Hematopoietic multipotent progenitor cell treated with erythropoietin and hydrocortisone succinate and interleukin-3 and kit ligand, for 8 days (in vitro differentiated cells): ENCODE measurements at places on chromosomes 1 and 21.

GRCh38 chr1:6998267-6998666 is 213.0 kb downstream of the CAMTA1 start:
- no peak for DNase-seq

DNA sequence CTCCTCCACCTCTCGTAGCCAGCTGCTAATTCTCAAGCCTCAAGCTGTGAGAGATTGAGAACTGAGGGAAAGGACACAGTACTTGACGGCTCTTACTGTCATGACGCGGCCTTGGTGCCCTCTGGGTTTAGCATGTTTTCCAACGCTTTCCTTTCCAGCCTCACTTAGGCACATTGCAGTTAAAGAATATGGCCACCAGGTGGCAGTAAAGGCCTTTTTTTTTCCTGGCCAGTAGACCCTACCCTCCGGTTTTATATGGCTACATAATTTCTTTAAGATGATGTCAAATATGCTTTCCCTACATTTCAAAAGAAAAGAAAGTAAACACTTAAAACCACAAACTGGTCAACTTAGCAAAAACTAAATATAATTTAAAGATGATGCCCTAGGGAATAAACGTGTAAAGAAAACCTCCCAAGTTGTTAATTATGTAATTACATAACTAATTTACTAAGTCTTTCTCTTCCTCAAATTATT is 56.8 kb upstream of the PRDX6 start:
- peak; percentile 91 for DNase-seq

DNA sequence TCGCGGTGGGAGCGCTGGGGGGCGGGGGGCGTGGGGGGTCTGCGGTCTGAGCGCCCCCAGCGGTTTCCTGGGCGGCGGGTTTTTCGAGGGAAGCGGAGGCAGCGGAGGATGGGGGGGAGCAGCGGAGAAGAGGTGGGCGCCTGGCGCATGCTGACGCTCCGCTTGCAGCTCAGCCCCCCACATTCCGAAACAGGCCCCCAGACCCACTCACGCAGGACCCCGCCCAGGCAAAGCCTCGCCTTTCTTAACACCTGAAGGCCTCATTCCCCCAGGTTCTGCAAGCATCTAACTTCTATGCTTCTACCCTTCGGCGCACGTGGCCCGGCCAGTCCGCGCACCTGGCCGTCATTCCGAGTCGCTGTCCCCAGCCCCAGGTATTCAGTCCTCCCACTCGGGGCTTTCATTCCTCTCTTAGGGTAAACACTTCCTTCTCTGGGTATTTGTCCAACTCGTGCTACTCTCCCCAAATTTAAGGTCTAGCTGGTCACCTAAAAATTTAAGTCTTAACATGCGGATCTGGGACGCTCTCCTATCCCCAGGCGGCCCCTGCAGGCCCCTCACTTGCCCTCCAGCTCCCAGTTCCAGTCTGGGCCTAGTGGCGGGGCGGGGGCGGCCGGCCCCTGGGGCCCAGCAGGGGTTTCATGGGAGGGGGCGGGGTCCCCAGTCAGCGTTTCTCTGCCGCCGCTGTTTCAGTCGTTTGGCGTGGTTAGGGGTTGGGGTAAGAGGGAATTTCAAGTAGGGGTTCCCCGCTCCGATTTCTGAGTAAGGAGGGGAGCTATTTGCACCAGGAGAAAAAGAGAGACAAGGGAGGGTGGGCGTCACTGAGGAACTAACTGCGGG is 2.8 kb upstream of the ZBTB7B start:
- DNase-seq: peak; percentile 46

GRCh38 chr1:190320952-190321351 is 156.7 kb downstream of the BRINP3 start:
- peak; percentile 4 for DNase-seq

DNA sequence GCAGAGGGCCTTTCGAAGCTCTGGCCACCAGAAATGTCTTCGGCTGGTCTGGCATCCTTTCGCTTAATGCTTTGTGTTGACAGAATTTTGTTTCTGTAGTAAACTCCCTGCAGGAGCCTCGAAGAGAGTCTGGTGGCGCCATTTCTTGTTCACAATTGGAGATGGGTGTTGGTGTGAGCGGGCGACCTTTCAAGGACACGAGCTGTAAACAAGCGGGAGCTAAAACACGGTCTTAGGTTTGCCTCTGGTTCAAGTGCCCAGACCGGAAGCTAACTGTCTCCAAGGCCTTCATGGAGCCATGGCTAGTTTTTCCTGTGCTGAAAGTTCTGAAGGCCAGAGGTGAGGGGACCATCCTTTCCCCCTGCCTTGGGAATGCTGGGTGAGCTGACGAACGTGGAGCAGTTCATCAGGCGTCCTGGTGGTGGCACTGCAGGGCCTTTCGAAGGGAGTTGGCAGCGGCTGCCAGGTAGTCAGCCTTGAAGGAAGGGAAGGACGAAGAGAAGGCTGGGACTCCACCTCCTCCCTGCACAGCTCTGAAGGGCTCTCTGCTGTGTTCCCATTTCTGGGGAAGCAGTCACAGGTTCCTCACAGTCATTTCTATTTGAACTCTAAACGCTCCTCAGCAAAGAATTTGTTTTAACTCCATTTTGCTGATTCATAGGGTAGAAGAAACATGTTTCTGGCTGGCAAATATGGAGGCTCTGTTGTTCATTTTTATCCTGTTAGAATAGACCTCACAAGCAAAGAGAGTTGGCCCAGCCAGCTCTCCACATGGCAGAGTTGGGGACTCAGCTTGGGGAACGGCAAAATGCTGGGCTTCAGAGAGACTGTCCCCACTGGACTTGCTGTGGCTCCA is 35.2 kb downstream of the URB2 start:
- peak; percentile 73 for DNase-seq

DNA sequence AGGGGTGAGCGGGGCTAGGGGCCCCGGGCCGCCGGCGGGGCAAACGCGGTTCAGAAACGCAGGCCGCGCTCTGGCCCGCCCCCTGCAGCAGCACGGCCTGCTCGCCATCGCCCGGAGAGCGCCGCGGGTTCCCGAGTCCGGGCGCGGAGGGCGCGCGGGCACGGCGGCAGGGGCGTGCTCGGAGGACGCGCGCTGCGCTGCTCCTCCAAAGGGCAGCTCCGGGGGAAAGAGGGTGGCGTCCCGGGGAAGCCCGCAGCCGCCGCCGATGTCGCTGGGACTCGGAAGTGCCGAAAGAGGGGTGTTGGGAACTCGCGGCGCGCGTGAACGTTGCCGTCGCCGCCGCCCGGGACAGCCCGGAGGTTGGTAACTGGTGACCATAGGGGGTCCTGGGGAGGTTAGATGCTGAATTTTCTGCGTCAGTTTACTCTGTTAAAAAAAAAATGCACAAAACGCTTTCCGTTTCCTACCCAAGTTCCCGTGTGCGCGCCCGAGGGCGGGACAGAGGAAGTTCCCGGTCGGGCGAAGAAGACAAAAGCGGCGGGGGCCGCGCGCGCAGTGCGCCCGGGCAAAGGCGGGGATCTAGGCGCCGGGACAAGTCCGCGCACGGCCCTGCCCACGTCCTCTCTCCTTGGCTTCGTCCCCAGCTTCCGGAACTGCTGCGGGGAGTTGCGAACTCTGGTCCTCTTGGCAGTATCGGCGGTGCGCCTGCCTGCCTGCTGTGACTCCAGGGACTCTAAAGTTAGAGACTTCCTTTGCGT is at the start of gene HHAT:
Gene HHAT, plus strand, starts transcription at position 157 of the 758 bp plus-strand sequence. CDS start 20,074 bp downstream, outside the sequence.
- DNase-seq: peak; percentile 52

DNA sequence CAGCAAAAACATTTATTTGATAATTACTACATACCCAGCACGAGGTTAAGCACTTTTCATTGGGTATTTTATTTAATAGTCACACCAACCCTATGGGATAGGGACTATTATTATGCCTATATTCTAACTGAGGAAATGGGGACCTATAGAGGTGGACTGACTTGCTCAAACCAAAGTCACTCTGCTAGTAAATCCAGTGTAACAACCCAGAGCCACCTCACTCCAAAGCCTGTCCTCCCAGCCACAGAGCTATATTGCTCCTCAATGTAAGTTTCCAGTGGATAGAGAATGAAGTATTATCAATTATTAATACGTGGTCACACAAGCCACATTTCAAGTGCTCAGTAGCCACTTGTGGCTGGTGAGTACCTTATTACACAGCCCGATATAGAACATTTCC is 97.5 kb downstream of the RGS2 start:
- no peak for DNase-seq

GRCh38 chr1:89998306-89998705 is 3.4 kb downstream of the ZNF326 start:
- no peak for DNase-seq

- DNase-seq: no peak
Measured at GRCh38 chr1:14590411-14591180, 7.9 kb upstream of the KAZN start.

GRCh38 chr1:44359234-44359935 is 4.3 kb upstream of the ERI3 start:
- no peak for DNase-seq

GRCh38 chr1:119279456-119280381 is 88.9 kb upstream of the HAO2 start:
- DNase-seq: no peak

- DNase-seq: no peak
Measured at GRCh38 chr21:35982717-35983116, 77.6 kb downstream of the SETD4 start.

DNA sequence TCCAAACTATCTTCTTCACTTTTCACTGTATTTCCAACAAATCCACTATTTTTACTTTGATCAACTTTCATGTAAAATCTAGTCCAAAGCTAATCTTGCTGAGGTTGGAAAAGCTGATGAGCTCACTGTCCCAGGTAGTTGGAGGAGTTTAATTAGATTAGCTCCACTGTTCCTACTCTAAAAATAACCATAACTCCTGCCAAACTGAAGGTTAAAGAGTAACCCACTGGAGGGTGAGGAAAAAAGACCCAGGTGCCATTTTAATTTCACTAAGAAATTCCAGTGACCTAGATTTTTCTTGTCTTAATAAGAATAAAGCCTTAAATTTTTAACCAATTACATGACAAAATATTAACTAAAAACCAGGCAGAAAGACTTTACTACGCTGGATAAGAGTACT is 15.3 kb downstream of the DCAF8 start:
- DNase-seq: no peak
